ENCODE measurements at places on chromosomes 13 and 19.

- no peak for DNase-seq
Measured at GRCh38 chr13:66362485-66362884, 867.7 kb downstream of the PCDH9 start.

DNA sequence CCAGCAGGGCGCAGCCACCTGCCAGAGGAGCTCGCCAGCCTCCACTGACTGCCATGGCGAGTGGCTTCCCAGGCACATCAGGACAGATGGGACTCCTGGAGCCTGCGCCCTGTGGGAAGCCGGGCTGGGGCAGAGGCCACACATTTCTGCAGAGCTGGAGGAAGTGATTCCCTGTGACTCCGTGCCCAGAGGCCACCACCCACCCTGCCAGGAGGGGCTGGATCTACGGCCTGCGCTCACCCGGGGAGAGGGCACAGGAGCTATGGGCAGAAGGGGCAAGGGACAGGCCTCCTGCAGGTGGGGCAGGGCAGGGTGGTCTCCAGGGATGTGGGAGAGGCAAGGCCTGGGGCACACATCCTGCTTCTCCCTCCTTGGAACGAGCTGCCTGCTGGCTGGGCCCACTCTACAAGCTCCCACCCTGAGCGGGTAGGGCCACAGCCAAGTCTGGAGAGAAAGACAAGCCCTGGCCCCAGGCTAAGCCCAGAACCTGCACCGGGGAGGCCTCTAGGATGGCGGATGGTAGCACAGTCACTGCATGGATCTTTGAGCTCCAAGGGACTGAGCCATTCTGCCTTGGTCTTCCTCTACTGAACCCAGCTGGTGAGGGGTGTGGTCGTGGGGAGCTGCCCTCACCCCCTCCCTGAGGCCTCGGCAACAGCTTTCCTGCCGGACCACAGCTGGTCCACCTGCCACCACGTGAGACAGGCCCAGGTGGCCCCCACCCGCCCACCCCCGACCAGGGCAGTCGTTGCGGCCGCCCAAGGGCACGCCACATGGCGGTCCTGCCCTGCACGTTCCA lies 40.6 kb downstream of the CEBPG start:
- no peak for DNase-seq

DNA sequence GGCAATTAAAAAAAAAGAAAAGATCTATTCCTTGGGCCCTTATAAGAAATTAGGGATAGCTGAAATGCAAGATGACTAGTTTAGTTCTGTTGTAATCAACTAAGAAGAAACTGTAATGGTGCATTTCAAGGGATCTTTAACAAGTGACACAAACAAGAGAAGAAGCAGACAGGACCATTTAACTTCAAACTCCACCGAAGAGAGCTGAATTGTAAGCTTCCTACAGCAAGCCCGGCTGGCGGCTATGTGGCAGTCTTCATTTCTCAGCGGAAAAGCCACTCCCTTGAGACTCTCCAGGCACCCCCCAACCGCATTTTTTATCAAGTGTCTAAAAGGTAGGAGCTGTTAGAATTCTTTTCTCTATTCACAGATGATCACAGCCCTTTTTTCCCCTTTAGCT lies 305.2 kb upstream of the ZNF507 start:
- DNase-seq: no peak

GRCh38 chr19:5743630-5744029 lies 23.2 kb downstream of the CATSPERD start:
- DNase-seq: no peak

DNA sequence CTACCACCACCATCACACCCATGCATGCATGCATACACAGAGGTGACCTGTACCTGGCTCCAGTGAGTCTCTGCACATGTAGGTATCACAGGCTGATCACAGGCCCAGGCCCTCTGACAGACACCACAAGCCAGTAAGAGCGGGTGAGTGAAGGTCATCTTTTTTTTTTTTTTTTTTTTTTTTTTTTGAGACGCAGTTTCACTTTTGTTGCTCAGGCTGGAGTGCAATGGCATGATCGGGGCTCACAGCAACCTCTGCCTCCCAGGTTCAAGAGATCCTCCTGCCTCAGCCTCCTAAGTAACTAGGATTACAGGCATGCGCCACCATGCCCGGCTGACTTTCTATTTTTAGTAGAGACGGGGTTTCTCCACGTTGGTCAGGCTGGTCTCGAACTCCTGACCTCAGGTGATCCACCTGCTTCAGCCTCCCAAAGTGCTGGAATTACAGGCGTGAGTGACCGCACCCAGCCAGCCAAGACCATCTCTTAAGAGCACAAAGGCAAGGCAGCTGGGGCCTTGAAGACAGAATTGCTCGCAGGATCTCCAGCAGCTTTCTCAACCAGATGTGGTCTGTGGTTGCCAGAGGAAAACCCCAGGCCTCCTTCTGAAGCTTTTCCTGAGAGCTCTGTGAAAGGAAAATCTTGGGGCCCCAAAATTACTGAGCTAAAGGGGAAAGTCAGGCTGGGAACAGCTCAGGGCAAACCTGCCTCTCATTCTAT lies 3.2 kb upstream of the NKG7 start:
- peak; percentile 49 for DNase-seq

GRCh38 chr13:112215871-112216270 lies 148.9 kb downstream of the SOX1 start:
- DNase-seq: no peak

DNA sequence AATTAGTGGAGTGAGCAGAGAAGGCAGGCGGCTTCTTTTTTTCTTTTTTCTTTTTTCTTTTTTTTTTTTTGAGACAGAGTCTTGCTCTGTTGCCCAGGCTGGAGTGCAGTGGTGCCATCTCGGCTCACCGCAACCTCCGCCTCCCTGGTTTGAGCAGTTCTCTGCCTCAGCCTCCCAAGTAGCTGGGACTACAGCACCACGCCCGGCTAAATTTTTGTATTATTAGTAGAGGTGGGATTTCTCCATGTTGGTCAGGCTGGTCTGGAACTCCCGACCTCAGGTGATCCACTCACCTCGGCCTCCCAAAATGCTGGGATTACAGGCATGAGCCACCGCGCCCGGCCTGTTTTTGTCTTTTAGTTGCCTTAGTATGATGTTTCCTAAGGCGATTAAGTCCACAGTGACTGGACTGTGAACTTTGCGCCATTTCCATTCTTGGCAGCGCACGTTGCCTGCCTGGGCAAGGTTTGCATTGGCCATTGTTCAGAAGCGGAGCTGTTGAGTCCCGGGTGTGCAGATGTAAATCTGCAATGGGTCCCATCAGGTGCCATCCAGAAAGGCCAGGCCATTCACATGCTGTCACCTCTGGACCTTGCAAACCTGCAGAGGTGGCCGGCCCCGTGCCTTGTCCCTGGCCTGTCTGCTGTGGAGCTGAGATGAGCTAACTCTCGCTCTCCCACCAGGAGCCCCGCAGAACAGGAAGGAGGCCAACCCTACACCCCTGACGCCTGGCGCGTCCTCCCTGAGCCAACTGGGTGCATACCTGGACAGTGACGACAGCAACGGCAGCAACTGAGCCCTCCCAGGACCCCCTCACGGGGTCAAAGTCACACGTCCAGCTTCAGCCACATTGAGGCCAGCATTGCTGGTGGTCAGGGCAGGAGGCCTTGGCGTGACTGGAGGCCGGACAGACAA lies 10.9 kb upstream of the SHD start:
- DNase-seq: no peak

- peak; percentile 65 for DNase-seq
Measured at GRCh38 chr19:47013041-47013517, 6.6 kb upstream of the NPAS1 start.

DNA sequence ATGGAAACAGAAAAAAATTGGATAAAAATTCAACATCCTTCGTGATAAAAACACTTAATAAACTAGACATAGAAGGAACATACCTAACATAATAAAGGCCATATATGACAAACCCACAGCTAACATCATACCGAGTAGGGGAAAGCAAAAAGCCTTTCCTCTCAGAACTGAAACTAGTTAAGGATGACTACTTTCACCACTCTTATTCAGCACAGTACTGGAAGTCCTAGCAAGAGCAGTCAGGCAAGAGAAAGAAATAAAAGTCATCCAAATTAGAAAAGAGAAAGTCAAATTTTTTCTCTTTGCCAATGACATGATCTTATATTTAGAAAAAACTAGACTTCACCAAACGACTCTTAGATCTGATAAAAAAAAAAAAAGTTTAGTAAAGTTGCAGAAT lies 25.8 kb upstream of the SLC7A9 start:
- no peak for DNase-seq

- no peak for DNase-seq
Measured at GRCh38 chr19:1336079-1336684, 47.5 kb upstream of the NDUFS7 start.

GRCh38 chr13:34750078-34750931 lies 191.8 kb upstream of the NBEA start:
- no peak for DNase-seq

DNA sequence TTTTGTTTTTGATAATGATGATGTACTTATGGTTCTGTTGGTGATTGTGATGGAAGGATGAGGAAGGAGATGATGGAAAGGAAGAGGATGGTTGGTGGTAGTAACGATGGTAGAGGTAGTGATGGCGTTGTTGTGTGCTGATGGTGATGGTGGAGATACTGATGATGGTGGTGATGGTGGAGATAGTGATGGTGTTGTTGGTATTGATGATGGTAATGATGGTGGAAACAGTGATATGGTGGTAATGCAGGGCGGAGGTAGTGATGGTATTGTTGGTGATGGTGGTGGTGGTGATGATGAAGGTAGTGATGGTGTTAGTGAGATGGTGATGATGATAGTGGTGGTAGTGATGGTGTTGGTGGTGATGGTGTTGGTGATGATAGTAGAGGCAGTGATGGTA lies 12.7 kb downstream of the CLEC17A start:
- DNase-seq: no peak

GRCh38 chr13:53310786-53311185 lies 282.2 kb downstream of the OLFM4 start:
- DNase-seq: no peak

DNA sequence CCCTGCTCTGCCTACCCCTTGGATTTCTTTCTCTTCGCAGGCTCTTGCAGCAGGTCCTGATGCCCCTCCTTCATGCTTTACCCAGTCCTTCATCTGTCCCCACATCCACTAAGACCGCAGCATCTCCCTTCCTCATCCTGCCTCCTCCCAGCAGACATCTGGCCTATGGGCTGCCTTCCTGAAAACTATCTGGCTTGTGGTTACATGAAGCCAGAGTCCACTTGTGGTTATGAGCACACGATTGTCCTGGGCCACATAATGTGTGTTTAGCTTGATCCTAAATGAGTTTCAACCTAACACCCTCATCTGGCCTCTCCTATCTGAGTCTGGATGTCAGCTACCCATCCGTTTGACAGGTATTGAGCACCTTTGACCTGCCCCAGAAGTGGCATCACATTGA lies 5.5 kb upstream of the ZNF175 start:
- no peak for DNase-seq

DNA sequence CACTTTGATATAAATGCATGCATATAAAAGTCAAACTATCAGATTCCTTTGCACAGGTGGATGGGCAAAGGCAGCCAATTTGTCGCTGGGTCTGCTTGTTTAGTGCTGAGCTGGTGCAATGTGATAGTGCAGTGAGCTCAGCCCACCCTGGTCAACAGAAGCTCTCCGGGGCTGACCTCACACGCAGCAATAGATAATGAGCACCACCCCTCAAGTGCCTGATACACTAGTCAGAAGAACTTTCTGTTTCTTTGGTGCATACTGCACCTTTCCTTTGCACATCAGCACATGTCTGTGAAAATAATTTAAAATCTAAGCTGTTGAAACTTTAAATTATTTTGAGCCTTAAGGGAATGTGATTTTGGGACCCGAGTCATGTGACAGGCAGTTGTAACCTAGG lies 20.2 kb downstream of the ATP8A2 start:
- no peak for DNase-seq

DNA sequence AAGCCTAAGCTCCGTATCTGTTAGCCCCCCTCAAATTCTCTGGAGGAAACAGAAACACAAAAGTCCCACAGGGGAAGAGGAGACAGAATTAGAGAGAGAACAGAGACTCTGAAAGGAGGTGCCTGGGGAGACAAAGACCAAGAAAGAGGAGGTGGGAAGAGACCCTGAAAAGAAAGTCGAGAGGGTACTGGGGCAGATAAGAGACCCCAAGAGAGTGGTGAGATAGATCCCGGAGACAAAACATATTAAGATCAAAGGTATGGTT lies 915 bp upstream of the GRWD1 start:
- no peak for DNase-seq

- DNase-seq: no peak
Measured at GRCh38 chr13:25927363-25927762, 124.5 kb downstream of the SHISA2 start.

DNA sequence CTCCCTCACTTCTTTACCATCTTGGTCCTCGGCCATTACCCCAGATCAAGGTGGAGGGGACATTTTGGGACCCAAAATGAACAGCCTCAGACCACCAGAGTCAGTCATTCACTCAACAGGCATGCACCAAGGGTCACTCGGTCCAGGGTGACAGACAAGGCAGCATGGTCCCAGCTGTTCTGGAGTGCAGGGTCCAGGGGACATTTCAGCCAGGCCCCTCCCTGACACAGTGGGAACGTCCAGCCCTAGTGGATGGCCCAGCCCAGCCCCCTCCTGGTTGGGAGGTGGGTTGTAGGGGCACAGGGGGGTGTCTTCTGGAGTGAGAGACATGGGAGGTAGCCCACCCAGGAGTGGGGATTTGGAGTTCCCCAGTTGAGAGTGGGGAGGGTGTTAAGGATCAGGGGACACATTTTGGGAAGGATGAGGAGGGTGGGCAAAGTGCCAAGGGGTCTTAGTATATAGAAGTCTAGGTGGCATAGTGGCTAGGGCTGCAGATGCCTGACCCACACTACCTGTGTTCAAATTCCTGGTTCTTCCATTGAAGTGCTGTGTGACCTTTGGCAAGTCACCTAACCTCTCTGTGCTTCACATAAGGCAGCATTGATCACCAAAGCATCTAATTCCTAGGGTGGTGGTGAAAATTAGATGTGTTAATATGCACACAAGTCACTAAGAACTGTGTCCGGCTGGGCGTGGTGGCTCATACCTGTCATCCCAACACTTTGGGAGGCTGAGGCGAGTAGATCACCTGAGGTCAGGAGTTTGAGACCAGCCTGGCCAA lies 2.5 kb upstream of the FCER2 start:
- DNase-seq: no peak

DNA sequence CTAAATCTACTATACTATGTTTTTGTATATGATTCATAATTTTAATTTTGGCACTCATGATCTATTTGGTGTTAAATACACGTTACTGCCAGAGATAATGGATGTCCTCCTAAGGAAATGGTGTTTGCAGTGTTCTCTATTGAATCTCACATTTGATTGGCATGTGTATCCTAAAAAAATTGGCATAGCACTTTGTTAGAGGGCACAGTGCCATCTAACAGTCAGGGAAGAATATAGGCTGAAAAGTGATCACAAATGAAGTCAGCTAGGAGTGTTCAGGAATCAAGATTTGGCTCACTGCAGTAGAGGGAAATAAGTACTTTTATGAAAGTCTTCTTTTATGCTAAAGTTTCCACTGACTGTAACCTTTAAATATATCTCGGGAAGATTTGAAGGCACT lies 624.6 kb downstream of the GPC6 start:
- DNase-seq: no peak

- no peak for DNase-seq
Measured at GRCh38 chr19:38162632-38163031, 61.4 kb downstream of the DPF1 start.
